Mammary epithelial cell (primary cell): ENCODE measurements at places on chromosomes 11 and 22.

- DNase-seq = no peak
Measured at GRCh38 chr11:75449271-75449670, 16.3 kb upstream of the KLHL35 start.

GRCh38 chr11:16338393-16338792 lies 18.0 kb downstream of the SOX6 start:
- DNase-seq = peak; percentile 37

- no peak for DNase-seq
Measured at GRCh38 chr11:86941871-86942599, 13.2 kb downstream of the FZD4 start.

GRCh38 chr22:28716686-28717085 lies 24.9 kb downstream of the CHEK2 start:
- no peak for DNase-seq

- DNase-seq = no peak
Measured at GRCh38 chr11:18056561-18057181, 10.6 kb upstream of the TPH1 start.

GRCh38 chr22:32528984-32529982 lies 54.7 kb downstream of the FBXO7 start:
- peak; percentile 57 for DNase-seq

GRCh38 chr11:1433977-1434640 lies 44.4 kb downstream of the BRSK2 start:
- no peak for DNase-seq

- DNase-seq = peak; percentile 19
Measured at GRCh38 chr11:10328314-10329098, 23.6 kb downstream of the ADM start.

- peak; percentile 92 for DNase-seq
Measured at GRCh38 chr22:44351685-44352377, 39.1 kb upstream of the SHISAL1 start.

- no peak for DNase-seq
Measured at GRCh38 chr11:62578541-62578940, 4.8 kb upstream of the EEF1G start.

- DNase-seq = no peak
Measured at GRCh38 chr11:829176-829846, 1.6 kb downstream of the CRACR2B start.

- no peak for DNase-seq
Measured at GRCh38 chr11:65538915-65539743, 14.2 kb downstream of the SCYL1 start.

- no peak for DNase-seq
Measured at GRCh38 chr11:76041208-76041607, 165.1 kb downstream of the WNT11 start.

GRCh38 chr11:37496201-37496600 lies 898.2 kb upstream of the RAG2 start:
- DNase-seq = no peak

GRCh38 chr11:115242982-115243381 lies 261.2 kb downstream of the CADM1 start:
- DNase-seq = no peak

DNA sequence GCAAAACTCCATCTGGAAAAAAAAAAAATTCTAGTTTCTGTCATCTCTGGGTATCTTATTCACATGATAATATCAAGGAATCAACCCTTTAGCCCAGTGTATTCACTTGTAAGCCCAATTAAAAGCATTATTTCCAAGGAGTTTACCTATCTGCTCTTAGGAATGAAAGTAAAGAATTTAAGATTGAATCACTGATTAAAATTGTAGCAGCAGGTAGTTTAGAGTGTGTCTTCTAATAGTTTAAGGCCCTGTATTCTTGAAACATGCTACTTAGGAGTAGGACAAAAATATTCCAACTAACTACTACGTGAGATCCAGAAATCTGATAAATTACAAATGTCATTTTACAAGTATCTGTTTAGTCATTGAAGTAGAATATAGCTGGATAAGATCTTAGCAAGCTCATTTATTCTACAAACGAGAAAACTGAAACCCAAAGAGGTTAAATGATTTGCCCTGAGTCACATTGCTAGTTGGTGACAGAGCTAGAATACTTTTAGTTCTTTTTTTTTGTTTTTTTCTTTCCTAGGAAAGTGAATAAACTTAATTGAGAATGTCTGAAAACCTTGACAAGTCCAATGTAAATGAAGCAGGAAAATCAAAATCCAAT lies 4.0 kb downstream of the TCP11L1 start:
- peak; percentile 42 for DNase-seq

DNA sequence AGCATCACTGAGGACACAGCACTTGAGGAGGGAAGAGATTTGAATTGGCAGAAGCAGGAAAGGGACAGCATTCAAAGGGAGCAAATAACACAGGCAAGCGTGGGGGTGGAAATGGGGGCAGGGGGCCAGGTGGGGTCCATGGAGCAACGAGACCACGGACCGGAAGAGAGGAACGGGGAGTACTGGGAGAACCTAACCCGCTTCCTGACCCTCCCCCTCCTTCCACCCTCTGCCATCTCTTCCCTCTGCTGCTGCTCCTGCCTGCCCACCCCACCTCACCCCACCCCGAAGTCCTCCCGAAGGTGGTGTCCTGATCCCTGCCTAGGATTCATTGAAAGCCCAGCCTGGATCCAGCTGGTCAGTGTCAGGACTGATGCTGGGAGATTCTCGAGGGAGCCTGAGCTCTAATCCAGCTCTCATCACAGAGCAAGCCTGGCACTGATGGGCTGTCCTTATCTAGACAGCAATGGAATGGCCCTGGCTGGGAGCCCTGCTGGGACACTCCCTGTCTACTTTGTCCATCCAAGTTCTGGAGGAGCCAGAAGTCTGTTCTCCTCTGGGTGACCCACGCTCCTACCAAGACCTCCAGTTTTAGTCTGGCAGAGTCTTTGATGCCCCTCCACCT lies 105.0 kb downstream of the TRIM29 start:
- DNase-seq = no peak

DNA sequence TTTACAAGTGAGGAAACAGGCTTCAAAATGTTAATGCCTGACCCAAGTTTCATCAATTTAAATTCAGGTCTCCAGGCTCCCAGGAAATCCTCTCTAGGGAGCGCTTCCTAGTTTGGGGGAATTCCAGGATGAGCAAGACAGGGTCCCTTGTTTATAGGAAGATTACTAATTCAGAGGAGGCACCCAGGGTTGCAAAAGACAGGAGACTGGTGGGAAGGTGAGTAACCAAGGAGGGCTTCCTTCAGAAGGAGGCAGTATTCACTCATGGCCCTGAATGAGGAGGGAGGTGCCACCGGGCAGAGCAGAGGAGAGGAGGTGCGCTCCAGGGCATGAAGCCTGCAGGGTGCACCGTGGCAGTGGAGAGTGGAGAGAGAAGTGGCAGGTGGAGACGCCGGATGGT lies 1.6 kb downstream of the TMEM132A start:
- peak; percentile 93 for DNase-seq

DNA sequence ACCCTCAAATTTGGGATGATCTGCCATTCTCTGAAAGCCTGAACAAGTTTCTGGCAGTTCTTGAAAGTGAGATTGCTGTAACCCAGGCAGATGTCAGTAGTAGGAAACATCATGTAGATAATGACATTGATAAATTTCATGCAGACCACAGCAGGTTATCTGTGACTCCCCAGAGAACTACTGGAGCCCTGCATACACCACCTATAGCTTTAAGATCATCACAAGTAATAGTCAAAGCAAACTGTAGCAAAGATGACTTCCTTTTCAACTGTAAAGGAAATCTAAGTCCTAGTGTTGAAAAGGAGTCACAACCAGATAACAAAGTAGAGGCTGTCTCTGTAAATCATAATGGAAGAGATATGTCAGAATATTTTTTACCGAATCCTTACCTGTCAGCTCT lies 31.0 kb downstream of the DDIAS start:
- no peak for DNase-seq

DNA sequence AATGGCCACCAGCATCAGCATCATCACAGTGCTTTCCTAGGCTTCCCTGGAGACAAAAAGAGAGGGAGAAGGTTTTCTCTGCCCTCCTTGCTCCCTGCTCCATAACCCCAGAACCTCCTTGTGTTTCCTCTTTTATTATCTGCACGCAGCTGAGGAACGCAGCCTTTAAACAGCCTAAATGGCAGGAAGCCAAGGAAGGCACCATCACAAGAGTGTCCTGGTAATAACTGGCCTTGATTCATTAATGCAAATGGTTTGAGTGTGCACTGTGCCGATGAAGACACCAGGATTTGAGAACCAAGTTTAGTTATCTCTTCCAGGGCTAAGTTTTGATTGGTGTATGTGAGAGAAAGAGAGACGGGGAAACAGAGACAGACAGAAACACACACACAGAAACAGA lies 29.4 kb upstream of the DRD2 start:
- DNase-seq = no peak

- no peak for DNase-seq
Measured at GRCh38 chr11:124072147-124072546, 31.0 kb upstream of the OR10G7 start.

DNA sequence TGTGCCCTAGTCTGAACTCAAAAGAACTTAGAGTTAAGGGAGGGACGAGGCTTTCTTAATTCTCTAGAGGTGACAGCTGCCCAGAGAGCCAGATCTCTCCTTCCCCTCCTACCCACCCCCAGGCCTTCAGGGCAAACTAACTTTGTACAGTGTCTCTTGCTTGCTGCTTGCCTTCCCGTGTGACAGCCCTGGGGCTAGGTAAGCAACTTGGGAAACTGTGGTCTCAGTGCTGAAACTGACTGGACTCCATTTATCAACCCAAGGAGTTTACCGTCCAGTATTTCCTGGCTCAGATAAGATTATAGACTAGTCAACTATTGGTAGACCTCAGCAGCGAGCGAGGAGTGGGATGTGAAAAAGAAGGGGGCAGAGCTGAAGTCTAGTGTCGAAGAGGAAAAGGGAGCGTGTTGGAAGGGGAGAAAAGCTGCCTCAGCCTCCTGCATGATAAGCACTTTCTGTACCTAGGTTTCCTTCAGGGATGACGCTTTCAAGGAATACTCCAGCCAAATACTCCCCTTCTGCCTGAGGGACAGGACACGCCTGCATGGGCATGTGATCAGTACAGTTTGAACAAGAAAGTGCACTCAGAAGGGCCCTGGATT lies 43.3 kb upstream of the WEE1 start:
- no peak for DNase-seq

GRCh38 chr22:22935056-22935545 lies 47.5 kb downstream of the IGLL5 start:
- no peak for DNase-seq

- peak; percentile 85 for DNase-seq
Measured at GRCh38 chr11:59901306-59901705, 22.7 kb downstream of the OOSP3 start.

DNA sequence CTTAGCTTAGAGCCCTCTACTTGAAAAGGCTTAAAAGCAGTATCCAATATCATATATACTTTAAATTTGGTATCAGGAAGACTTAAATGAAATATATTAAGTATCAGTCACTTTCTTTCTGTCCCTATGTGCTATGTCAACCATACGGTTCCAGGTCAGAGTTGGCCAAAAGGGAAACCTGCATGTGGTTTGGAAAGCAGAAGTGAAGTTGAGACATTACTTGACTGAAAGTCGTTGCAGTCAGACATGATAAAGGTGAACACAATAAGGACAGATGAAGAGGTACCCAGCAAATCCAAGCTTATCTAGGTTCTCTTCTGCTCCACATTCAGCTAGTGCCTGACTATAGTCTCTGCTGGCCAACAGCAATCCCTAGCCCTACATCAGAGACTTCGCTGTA lies 336.8 kb downstream of the KCNA4 start:
- no peak for DNase-seq

- DNase-seq = no peak
Measured at GRCh38 chr22:19988965-19989724, 27.5 kb downstream of the ARVCF start.

DNA sequence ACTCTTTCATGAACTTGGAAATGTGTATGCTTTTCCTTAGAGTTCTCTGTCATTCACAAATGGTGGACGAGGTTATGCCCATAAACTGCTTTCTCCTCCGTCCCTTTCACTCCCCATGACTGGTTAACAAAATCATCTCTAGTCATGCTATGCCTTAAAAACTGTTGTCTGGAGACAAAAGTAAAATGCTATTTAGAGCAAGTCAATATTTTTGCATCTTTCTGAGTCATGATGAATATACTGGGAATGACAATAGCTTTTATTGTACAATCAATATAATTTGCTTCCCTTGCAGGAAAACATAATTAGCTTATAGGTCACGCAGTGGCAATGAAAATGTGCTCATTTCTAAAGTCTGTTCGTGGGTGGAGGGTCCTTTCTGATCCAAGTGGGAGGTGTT lies 216.7 kb upstream of the SORL1-AS1 start:
- DNase-seq = no peak

DNA sequence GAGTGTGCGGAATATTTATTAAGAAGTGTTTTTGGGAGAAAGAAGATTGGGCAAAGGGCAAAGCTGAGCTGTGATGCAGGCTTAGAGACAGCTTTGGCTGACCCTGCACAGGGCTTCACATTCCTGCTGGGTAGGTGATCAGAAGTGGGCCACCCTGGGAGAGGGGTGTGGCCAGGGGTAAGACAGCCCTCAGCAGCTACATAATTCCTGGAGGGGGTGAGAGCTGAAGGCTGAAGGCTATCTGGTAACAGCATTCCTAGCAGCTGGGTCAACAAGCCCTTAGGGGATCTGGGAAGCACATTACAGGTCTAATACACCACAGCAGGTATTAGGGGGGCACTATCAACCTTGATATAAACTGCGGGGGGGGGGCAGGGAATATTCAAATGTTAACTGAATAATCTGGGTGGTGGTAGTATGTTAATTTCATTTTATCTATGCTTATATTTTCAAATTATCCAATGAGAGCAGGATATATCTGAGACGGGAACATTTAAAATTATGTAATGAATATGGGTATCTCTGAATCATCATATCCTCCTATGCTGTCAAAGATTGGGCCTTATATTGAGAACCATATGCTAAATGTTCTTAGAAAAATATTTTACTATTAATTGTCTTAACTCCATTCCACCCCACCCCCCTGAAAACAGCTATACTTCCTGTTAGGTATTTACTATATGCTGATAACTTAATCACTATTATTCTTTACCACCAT lies 5.9 kb downstream of the OOSP1 start:
- no peak for DNase-seq

DNA sequence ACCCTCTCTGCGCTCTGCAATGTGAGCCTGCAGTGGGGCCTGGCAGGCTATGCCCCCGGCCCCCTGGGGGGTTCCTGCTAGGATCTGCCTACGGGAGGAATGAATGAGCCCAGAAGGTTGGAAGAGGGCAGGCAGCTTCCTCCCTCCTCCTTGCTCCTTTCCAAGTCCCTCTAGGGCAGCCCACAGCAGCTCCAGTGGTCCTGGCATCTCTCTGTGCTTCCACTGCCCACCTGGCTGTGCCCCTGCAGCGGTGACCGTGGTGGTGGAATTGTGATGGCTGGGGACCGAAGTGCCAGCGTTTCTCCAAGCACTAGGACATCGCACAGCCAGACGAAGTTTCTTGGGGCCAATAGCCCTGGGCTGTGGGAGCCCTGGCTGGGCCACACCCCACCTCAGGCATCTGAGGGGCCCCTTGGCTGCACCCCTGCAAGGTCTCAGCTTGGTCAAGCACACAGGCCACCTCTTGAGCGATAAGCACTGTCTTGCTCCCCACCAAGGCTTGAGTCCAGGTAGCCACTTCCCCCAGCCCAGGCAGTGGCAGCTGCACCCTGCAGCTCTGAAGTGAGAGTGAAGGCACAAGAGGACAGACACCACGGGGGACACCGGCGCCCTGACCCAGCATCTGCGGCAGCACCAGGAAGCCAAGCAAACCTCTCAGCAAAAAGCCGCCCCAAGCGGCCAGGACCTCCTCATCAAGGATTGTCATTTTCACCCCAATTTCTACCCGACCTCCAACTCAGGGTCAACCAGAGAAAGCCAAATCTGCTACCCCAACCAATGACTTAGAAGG lies 346.3 kb downstream of the CTTN start:
- DNase-seq = no peak

- peak; percentile 48 for DNase-seq
Measured at GRCh38 chr11:66317723-66318599, 1.1 kb upstream of the CD248 start.
